Right cardiac atrium (tissue), 5 donors: ENCODE measurements at places on chromosomes 11 and 22. TPM values are rescaled to one million over a fixed set of nuclear protein-coding genes. Genes with fewer than 3 reads are reported as not detected.

The RAB3IL1 gene
- 17.4 TPM for total RNA-seq

The SCGB1A1 gene
- total RNA-seq: not detected

DNA sequence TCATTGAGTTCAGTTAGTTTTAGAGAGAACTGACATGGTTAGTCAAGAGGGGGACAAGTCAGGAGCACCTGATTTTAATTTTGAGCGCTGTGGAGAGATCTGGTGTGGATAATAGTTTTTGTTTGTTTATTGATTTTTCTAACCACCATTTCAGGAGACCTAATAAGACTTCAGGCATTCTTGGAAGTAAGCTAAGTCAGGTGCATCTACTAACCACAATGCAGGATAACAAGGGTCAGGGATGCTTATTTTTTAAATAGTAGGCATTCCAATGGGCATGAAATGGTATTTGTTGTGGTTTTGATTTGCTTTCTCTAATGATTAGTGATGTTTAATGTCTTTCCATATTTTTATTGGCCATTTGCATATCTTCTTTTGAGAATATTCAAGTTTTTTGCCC, 212.1 kb downstream of the NAV2 start:
- DNase-seq: no peak

The MS4A4A gene
- total RNA-seq: 19.0 TPM

The OR10G6 gene
- not detected for total RNA-seq

- no peak for DNase-seq
Measured at GRCh38 chr11:129866311-129866710, 29.1 kb downstream of the NFRKB start.

GRCh38 chr11:2681408-2682145, 18.2 kb downstream of the KCNQ1OT1 start:
- DNase-seq: no peak

DNA sequence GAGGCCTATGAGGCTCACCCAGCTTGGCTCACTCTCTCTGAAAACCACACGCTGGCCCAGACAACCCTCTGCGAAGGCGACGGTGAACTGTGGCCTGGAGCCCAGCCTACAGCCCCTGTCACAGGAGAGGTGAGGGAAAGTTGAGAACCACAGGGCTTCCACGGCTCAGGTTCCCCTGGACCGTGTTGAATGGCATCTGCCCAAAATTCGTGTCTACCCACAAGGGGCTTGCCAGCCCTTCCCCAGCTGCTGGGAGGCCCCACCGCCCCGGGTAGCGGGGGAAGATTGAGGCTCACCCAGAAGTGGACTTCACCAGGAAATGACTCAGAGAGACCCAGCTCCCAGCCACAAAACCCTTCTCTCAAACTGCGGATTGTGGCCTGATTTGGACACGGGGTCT, 197.1 kb downstream of the CTTN start:
- DNase-seq: no peak

GRCh38 chr22:24578355-24579257, 14.3 kb downstream of the LRRC75B start:
- DNase-seq: no peak

DNA sequence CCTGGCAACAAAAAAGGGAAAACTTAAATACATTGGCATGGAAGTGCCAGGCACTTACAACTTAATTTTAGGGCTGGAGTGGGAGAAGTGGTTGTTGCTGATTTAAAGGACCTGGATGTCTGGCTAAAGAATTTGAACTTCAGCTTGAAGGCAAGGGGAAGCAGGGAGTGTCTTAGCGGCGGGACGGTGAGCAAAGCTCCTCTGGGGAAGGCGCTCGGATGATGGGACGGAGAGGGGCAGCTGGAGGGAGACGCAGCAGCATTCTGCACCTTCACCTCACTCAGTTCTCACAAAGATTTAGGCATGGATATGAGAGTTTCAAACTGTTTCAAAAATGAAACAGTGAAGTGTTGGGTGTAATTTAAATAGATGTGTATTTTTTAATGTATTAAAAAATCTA, 967.1 kb downstream of the BRD1 start:
- no peak for DNase-seq

- DNase-seq: no peak
Measured at GRCh38 chr11:2203440-2204259, 32.0 kb upstream of the TH start.

DNA sequence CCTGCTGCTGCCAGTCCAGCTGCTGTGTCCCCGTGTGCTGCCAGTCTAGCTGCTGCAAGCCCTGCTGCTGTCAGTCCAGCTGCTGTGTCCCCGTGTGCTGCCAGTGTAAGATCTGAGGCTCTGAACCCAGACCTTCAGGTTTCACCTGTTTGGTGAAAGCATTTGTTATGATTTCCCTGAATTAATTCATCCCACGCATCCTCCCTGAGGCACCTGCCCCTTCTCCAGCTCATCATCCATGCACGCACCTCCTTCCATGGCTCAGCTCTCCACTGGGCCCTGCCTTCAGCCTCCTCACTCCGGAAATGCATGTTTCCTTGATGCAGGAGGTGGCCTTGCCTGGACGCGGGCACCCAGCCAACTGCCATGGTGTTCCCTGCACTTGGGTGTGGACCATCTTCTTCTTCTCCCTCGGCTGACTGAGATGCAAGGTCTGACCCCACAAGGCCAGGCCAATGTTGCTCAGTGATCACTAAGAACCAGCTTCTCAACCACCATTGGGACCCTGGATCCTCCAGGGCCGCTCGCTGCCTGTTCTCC, 788 bp downstream of the KRTAP5-10 start:
- DNase-seq: no peak

GRCh38 chr11:11845071-11845470, 3.3 kb downstream of the USP47 start:
- no peak for DNase-seq

The SLC22A8 gene
- not detected for total RNA-seq

DNA sequence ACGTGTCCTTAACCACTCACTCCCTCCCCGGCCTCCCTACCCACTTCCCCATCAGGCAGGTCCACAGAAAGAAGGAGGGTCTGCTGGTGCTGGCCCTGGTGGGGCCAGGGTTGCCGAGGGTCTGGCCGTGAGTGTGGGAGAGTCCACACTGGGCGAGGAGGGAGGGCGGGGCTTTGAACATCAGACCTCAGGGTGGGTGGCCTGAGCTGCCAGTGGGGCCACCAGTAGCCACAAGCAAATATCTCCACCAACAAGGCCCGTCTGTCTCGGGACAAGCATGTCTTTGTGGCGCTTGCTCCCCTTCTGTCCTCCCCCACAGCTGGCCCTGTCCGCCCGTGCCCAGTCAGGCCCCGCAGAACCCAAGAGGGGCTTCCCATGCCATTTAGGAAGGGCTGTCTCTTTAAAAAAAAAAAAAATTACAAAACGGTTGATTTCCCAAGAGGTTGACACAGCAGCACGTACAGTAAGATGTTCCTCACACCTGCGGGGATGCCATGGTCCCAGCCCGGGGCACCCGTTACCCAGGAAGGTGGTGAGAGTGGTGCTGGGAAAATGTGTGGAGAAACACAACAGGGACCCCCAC, 17.7 kb upstream of the TALDO1 start:
- peak; percentile 52 for DNase-seq

GRCh38 chr11:118074091-118074685, 2.7 kb upstream of the TMPRSS4 start:
- no peak for DNase-seq
